PC-3 (cell line): ENCODE measurements at places on chromosomes 2 and 18. TPM values are rescaled to one million over a fixed set of nuclear protein-coding genes. Genes with fewer than 3 reads are reported as not detected.

DNA sequence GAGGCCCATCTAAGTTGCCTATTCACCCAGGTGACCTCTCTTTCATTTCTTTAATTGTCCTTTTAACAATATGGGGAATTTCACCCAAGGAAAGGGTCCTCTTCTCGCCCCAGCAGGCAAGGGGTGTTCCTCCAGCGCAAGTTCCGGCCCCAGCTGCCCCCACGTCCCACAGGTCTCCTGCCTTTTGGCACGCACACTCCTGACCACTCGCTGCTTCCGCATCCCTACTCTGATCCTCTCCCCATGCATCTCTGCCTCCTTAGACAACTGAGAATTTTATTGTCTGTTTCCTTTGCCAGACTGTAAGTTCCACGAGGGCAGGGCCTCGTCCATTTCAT is 684 bp upstream of the ARPC2 start:
- DNase-seq = no peak

GRCh38 chr2:238498691-238499295 is 72.1 kb downstream of the ASB1 start:
- DNase-seq = no peak

HOXD1 gene
- total RNA-seq = not detected in 2 replicates

HOXD12 gene
- total RNA-seq = not detected in 2 replicates

DNA sequence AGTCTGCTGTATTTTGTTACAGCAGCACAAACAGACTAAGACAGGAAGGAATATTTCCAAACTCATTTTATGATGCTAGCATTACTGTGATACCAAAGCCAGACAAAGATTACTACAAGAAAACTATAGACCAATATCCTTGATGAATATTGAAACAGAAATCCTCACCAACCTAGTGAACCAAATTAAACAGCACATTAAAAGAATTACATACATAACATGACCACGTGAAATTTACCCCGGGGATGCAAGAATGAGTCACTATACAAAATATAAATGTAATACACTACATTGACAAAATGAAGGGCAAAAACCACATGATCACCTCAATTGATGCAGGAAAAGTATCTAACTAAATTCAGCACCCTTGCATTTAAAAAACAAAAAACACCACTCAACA is 112.6 kb downstream of the CHN1 start:
- no peak for DNase-seq

APLF gene
- total RNA-seq = 0.69 and 2.4 TPM in 2 replicates

DNA sequence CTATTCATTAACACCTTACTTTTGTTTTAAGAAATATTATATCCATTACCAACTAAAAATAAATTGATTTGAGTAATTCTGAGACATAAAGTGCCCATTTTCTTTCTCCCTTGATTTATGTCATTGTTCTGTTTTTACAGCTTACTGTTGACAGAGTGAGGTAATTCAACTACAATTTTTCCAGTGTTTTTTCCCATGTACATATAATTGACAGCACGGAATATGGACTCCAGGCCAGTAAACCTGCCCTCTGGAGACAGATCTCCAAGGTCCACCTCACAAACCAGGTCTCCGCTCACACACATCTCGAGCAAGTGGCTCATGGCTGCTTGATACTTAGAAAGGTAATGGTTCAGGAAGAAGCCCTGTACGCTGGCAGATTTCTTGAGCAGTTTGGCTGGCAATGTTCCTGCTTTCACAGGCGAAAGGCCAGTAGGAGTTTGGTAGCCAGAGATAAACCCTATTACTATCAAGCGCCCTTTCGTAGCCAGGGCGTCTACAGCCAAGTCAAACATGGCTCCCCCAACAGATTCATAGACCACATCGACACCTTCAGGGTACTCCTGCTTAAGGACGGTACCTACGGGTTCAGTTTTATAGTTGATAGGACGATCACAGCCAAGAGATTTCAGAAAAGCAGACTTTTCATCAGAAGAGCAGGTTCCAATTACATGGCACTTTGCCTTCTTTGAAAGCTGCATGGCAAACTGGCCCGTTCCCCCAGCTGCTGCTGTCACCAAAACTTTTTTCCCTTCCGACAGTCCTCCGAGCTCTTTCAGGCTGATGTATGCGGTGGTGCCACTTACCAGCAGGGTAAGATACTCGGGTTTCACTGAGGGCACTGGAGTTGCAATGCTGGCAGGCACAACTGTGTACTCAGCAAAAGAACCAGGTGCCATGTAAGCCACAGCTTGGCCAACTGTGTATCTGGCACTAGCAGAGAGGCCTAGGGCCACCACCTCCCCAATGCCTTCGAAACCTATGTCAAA is 7.4 kb downstream of the PTGR3 start:
- no peak for DNase-seq

TPRKB gene
- total RNA-seq = 42.2 and 51.4 TPM in 2 replicates
